ENCODE measurements at places on chromosomes 1 and 21.

DNA sequence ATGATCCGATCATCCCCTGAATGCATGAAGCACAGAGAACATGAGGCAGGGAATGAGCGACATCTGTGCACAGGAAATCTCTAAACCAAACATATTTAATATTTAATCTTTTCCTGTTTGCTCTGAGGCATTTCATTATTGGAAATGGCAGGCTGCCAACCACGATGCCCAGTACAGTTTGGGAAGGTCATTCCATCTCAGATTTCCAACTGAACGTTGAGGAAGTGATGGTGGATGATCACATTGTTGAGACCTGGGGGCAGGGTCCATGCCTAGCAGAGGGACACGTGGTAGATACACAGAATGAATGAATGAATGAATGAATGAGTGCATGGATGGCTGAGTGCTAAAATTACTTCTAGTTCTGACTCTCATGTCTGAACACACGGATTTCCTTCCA lies 15.9 kb upstream of the FASLG start:
- no peak for DNase-seq

DNA sequence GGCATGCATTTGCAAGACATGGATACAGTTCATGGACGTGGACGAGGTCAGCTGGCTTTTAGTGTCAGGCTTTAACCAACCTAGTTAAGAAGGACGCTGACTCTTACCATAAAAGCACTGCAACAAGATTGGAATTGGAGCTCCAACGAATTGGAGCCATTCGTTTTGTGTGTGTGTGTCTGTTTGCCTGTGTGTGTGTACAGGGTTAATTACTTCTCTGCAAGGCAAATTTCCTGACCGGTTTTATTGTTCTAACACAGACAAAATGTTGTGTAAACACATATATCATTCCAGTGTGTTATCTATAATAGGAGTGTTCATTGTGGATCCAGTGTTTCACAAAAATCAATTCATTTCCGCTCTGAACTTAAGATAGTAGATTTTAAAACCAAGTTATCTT lies 7.9 kb downstream of the ITSN1 start:
- DNase-seq, result no peak

DNA sequence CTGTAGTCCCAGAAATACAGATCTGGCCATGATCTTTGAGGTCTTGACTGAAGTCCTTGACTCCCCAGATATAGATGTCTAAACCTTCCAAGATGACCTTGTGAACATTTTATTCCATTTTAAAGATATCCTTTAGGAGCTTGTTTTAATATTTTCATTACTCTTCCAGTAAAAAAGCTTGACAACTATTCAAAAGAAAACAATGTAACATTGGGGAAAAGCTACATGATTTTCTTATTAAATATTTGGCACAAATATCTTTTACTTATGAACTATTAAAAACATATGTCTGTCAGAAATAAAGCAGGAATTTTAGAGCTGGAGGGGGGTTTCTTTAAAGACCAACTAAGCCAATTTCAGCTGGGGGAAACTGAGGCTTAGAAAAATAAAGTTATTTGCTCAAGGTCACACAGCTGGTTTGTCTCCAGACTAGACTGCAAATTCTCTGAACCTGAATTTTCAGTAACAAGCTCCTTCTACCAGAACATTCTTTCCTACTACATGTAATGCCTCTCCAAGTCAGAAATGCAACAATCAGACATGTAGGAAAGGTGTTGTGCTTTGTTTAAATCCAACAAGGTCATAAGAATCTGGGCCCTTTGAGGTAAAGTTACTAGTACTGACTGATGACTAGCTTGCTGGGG lies 67.0 kb upstream of the PTCH2 start:
- DNase-seq, result no peak

DNA sequence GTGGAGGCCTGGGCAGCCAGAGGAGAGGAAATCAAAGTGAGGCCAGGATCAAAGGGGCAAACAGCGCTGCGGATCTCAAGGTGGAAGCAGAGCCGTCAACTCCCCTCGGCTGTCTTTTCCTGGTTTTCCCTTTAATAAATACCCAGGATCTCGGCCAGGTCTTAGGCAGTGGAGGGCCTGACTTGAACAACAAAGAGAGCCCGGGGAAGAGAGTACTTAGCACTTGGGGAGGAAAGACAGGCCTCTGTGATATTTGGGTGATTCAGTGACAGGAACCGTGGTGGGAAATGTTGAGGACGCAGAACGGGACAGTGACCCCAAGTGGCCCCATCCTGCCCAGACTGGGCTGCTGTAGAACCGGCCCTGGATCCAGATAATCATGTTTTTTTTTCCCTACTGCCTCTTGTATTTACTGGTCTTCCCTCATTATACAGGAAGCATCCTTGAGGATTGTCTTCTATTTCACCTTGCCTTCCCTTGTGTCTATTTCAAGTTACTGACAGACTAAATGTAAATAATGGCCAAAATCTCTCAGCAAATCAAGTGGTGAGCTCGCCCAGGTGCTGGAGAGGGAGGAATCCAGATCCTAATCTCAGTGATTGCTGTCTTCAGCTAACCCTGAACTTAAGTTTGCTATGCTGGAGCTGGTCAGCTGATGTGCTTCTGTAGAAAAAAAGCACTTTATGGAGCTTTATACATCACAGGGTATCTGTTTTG lies 2.8 kb upstream of the MIXL1 start:
- DNase-seq, result no peak

- no peak for DNase-seq
These were observed 115.7 kb downstream of the LIPI start for GRCh38 chr21:14095056-14095455.

DNA sequence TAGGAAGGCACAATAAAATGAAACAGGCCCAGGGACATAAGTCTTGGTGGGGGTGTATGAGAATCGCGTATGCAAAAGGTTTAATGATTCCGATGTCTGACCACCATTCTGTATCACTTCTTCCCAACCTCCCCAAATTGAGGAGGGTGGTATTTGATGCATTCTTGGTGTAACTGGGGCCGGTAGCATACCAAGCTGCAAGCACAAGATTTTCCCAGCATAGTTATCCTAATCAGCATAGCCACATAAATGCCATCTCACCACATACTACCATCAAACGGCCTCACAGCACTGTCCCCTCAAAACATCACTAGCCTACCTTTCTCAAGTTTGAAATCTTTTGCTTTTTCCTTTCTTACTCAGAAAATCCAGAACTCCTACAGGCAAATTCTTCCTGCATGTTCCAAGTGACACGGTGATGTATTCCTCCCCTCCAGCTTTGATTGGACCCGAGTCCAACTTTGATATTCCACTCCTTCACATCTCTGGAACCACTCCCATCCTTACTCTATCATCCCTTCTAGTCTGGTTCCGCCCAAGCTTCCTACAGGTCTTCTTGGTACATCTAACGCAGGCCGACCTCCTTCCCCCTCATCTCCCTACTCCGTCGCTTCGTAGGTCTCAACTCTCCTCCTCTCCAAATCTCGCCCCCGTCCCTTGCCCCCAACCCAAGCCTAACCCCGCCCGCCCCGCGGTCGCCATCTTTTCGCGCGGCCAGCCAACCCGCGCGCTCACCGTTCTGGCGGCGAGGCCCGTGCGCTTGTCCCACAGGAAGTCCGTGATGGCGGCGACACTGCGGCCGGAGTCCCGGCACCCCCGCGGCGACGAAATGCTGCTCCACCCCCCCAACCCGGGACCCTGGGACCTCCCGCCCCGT lies 600 bp downstream of the CLK2 start:
- DNase-seq, result peak; percentile 96
